Stimulated activated CD8-positive, alpha-beta memory T cell treated with anti-CD3 and anti-CD28 coated beads, Interleukin-15, amount 100 ng/mL, for 4 hours (primary cell): ENCODE measurements at places on chromosomes 6 and 20.

DNA sequence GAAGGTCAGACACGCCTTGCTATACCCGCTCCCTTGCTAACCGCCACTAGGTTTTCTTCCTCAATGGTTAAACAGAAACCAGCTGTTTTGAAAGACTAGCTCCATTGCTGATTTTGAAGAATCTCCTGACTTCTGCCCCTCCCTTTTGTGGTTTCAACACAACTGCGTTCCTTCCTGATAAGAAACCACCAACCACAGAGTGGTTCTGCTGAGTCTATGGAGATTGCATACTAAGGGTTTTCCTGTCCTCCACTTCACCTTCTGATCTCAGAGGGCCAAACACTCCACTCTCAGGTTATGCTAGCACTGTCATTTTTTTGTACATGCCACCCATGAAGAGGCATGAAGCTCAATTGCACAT is 207.9 kb downstream of the MYLK4 start:
- no peak for DNase-seq

DNA sequence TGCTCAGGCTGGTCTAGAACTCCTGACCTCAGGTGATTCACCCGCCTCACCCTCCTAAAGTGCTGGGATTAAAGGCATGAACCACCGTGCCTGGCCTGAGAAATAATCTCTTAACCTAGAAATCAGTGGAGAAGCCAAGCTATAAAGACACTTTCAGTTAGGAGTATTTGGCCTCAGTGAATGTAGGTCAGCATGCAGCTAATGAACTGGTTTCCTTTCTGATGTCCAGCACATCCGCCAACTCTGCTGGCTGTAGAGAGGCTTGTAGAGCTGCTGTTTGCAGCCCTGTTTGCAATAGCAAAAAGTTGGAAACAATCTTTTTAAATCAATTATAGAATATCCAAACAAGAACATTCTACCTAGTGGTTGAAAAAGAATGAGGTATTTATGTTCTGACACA is 42.4 kb upstream of the ELOVL5 start:
- DNase-seq: no peak

DNA sequence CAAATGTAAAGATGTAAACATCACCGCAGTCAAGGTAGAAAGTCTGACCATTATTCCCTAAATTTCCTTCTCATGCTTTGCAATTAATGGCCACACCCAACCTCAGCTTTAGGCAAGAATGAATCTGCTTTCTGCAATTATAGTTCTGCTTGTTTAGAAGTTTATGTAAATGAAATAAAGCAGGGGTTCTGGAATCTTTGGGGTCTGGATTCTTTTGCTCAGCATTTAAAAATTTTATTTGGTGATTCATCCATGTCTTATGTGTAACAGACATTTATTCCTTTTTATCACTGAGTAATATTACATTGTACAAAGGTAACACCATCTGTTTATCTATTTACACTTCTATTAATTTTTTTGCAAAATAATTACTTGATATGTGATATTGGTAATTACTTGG is 613.6 kb downstream of the UTRN start:
- no peak for DNase-seq

DNA sequence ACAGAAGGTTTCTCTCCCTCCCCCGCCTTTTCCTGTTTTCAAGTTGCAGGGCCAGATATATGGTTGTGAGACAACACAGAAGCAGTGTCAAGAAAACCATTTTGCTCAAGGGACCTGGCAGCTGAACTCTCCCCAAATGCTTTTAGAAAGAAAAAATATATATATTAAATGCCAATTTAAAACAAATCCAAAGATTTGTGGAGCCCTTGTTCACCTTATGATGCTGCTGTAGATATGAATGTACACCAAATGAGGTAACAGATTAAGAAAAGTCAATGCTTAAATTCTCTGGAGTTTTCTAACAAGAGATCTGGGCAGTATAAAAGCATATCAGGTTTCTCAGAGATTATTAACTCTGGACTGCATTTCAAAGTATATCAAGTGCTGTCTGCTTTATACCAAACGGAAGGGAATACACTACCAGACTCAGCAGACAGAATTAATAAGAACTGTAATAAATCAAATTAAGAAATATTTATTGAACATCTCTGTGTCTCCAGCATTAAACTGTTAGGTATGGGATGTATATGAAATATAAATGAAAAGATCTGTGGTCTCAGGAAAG is 357.5 kb downstream of the HDGFL1 start:
- DNase-seq: no peak

GRCh38 chr20:63657260-63657936 is 714 bp upstream of the RTEL1 start:
- no peak for DNase-seq

- no peak for DNase-seq
These were observed 29.1 kb upstream of the SCML4 start for GRCh38 chr6:107853230-107853629.

DNA sequence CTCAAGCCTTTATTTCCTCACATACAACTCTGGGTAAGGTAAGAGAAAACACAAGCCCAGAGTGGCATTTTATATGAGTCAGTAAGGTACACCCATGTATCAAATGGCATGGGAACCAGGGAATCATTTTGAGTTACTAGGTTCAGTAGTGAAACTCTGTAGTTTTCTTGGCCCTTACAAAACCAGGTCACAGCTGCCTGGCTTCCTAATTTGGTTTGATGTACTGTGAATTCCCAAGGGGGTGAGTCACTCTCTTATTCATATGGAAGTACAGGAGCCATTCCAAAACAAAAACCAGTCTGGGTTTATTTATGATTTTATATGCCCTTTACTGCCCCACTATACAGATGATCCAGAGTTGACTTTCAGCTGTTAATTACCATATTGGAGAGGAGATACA is 70.7 kb downstream of the PDE7B start:
- DNase-seq: no peak

GRCh38 chr20:38353316-38353715 is 7.0 kb downstream of the LBP start:
- no peak for DNase-seq

- no peak for DNase-seq
These were observed 172.9 kb downstream of the ADGRG6 start for GRCh38 chr6:142474531-142475289.

GRCh38 chr6:167031082-167031709 is 32.0 kb downstream of the CEP43 start:
- no peak for DNase-seq

DNA sequence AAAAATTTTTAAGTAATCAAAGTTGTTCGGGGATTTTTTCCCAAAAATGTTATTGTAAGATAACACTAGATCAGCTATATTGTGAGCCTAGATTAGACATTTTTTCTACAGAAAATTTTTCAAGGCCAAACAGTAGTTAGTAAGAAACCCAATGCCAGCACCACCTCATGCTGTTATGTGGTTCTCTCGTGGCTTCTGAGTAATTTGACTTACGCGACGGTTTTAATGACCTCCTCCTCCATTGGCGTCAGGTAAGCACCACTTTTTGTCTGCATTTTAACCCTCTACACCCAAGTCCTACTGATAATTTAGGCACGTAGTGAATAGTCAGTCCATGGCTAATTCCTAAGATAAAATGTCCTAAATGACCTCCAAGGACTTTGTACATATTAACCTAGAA is 9.7 kb downstream of the RPS6KA2 start:
- no peak for DNase-seq

- DNase-seq: no peak
These were observed 5.2 kb upstream of the NRSN2 start for GRCh38 chr20:341682-342081.

DNA sequence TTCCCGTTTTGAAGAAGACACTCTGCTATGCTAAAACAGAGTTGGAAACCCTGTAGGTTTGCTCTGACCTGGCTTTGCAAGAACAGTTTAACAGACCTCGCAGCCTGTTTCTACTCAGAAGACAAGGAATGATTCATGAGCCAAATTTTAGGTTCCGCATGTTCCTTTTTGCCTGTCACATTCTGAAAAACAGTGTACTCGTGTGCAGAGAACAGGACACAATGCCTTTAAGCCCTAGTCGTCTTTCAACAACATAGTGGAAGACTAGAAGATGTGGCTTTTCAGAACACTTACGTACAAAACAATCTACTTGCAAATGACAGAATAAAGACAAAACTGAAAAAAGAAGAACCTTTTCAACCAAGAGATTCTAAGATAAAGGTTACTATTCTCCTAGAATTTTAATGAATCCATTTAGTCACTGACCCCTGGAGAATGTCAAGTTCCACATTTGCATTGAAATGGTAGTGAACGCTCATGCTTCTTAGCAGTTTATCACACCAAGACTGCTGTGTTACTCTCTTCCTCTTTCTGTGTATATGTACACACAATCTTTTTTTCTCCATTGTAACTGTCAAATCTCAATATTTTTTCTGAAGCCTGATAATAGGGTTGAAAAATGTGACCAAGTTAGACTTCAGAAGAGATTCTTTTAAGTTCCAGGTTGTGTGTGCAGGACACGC is 220.7 kb upstream of the NRSN1 start:
- no peak for DNase-seq

- no peak for DNase-seq
These were observed 254.2 kb downstream of the ERMARD start for GRCh38 chr6:170005665-170006064.

GRCh38 chr6:161235776-161236633 is 37.9 kb downstream of the AGPAT4 start:
- DNase-seq: no peak

DNA sequence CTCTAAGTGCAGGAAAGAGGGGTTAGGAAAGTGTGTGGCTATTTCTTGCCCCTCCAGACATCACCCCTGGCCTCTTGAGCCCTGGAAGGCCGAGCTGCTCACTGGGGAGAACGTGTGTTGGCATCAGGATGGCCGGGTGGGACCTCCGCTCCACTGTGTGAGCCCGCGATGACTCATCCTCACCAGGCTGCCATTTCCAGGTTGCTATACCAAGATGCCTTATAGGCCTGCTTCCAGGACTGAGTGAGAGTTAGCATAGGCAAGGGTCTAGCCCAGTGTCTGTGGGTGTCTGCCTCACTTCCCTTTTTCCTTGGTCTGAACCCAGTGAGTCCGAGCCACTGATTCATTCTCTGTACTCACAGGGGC is 105.0 kb downstream of the MRPL14 start:
- DNase-seq: no peak

- no peak for DNase-seq
These were observed 260.7 kb upstream of the PLCB4 start for GRCh38 chr20:8808202-8808535.

DNA sequence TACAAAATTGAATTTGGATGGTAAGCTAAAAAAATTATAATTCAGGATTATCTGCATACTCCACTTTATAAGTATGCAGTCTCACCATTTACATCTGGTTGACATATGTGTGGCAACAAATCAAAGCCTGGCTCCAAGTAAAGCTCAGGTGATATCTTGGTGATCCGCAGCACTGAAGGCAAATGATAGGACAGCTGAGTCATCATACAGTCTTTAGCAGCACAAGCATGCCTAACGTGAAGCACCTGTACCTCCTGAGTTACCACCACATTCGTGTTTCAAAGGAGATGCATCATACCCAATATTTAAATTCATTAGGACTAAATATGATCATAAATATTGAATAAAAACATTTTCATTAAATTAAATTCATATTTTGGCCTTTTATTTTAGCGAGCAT is 11.8 kb upstream of the STX11 start:
- no peak for DNase-seq

- DNase-seq: no peak
These were observed 239.8 kb downstream of the ARID1B start for GRCh38 chr6:157017022-157017421.

DNA sequence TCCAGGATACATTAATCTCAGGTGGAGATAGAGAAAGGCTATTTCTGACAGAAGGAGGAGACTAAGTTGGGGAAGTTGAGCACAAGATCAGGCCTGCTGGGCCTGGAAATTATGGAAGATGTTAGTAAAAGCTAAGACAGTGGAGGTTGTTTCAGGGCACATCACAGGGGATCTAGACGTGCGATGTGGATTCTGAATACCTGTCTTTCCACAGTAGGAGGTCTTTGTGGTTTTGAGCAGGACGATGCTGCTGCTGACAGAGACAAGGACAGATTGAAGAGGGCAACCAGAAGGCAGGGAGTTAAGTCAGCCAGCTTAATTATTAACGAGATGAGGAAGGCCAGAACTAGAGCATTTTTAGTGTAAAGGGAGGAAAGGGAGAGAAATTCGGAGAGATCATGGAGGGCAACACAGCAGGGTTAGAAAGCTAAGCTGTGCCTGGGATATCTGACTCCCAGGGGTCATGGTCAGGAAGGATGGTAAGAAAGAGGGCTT is 384.9 kb downstream of the MAFB start:
- DNase-seq: no peak

DNA sequence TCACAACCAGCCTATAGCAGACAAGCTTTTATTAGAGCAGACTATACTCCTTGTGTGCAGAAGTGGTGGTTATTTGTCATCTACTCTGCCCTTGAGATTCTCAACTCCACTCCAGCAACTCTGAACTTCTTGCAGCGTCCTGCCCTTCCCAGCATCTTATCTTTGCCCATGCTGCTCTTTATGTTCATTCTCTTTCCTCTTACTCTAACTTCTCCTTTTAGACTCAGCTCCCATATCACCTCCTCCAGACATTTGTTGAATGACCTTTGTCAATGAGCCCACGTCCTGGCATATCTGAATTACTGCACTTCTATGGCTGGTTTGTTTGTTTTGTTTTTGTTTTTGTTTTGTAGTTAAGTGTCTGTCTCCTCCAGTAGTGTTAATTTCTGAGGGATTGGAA is 81.2 kb downstream of the KCNQ5 start:
- DNase-seq: no peak

GRCh38 chr6:82910820-82911219 is 154.8 kb downstream of the UBE3D start:
- no peak for DNase-seq

DNA sequence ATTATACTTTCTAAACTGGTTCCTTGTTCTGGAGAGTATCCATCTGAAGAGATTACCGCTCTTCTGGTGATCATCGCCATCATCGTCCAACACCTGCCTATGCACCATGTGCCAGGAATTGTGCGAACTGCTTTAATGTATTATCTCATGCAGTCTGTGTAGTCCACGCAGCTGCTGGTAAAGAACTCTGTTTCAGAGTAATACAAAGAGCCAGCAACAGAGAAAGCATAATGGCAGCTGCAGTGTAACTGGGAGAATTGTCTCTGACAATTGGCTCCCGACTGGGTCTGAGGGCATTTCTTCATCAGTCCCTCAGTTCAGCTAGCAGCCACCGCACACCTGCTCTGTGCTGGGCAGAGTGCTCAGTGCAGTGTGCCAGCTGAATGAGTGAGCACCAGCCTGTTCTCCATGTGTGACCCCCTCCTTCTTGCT is 383.4 kb downstream of the GRIK2 start:
- DNase-seq: no peak

DNA sequence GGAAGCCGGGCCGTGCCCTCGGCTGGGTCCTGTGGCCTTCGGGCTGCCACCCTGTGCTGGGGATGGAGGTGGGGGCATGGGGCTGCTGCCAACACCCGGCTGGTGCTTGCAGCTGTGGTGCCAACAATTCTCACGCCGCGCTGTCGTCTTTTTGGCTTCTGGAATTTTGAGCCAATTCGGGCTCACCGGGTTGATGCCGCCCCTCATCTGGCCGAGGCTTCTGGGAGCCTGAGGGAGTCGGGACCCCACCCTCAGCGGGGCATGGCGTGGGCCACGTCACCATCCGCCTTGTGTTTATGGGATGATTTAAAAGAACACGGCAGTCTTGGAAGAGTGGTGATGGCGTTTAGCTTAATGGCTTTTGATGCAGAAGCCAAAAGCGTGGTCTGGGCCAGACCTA is 8.7 kb upstream of the NPBWR2 start:
- no peak for DNase-seq

- no peak for DNase-seq
These were observed 20.9 kb upstream of the PLCG1 start for GRCh38 chr20:41116282-41116956.
